ENCODE measurements at places on chromosomes 16 and 17.

GRCh38 chr16:76237471-76237870 lies 39.7 kb upstream of the CNTNAP4 start:
- DNase-seq: no peak
- H3K36me3 ChIP-seq: no peaks in the 10 kb centered on the region
- H3K27ac ChIP-seq: no peak overlapping the region
- H3K27me3 ChIP-seq: no peaks in the 10 kb centered on the region

DNA sequence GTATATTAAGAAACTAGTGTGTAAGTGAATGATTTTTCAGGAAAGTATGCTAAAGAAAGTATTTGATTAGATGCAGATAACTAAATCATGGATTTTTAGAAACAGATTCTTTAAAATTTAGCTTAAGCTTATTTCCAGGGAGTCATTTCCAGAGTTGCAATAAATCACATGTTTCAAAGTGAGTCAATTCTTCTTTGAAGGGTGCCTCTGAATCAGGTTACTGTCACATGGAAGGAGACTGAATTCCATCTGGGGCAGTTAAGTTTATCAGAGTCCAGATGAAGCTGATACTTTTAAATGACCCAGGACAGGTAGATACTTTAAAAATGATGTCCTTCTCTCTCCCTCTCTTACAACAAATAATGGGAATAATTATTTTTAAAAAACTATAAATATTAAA lies 5.0 kb downstream of the MFSD11 start:
- no peak overlapping the region for H3K27ac ChIP-seq
- H3K4me3 ChIP-seq: no peak overlapping the region
- peaks cover 19% of the 10 kb centered on the region for H3K4me1 ChIP-seq

GRCh38 chr16:2044541-2044940 lies 3.1 kb downstream of the NTHL1 start:
- DNase-seq: no peak
- H3K4me3 ChIP-seq: no peak overlapping the region
- H3K27me3 ChIP-seq: no peaks in the 10 kb centered on the region

DNA sequence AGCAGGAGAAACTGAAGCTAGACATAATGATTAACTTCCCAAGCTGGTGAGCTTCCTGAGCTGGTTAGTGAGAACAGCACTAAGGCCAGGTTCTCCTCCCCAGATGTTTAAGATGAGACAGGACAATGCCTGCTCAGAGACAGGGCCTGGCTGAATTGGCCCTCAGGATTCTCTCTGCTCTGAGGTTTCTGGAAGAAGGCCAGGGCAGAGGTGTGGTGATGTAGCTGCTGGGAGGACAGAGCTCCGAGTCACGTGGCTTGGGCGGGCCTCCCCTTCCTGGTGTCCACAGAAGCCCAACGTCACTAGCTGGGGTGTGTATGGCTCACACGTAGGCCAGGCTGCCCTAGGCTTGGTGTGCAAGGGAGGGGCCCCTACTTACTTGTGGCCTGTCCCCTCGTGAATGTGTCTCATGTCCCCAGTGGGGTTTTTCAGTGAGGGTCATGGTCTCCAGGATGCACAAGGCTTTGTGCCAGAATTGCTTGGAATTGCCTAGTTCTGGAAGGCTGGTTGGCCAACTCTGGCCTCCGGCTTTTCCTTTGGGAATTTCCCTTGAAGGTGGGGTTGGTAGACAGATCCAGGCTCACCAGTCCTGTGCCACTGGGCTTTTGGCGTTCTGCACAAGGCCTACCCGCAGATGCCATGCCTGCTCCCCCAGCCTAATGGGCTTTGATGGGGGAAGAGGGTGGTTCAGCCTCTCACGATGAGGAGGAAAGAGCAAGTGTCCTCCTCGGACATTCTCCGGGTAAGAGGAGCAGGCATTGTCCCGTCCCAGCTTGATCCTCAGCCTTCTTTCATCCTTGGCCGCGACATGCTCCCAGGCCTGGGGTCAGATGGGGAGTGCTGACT lies 3.4 kb downstream of the NOD2 start:
- peaks cover 26% of the 10 kb centered on the region for H3K36me3 ChIP-seq
- H3K27me3 ChIP-seq: no peaks in the 10 kb centered on the region
- H3K4me3 ChIP-seq: peak overlapping the region; percentile 43

GRCh38 chr17:7613769-7614424 lies 800 bp downstream of the FXR2 start:
- H3K27me3 ChIP-seq: no peaks in the 10 kb centered on the region
- H3K36me3 ChIP-seq: peaks cover 28% of the 10 kb centered on the region
- H3K4me1 ChIP-seq: peaks cover 25% of the 10 kb centered on the region
- H3K27ac ChIP-seq: peak overlapping the region; percentile 82

DNA sequence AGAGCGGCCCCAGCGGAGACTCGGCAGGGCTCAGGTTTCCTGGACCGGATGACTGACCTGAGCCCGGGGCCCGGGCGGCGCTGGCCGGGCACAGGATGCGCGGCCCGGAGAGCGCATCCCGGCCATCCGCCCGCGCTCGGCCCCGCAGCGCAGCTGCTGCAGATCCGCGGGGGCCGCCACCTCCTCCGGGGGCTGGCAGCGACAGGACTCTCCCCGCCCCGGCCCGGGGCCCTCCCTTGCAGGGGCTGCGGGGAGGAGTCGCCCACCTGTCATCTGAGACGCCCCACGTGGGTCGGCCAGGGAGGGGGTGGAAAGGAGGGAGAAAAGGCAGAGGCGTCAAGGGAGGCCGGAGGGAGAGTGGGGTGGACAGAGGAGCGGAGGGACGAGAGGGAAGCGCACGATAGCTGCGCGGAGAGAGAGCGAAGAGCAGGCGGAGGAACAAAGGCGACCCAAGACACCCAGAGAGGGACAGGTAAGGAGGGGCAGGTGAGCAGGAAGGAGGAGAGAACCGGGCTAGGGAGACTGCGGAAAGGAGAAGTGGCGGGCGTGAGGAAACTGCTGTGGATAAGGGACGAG lies 471 bp upstream of the PRKAR1A start:
- H3K4me3 ChIP-seq: peak overlapping the region; percentile 100
- no peaks in the 10 kb centered on the region for H3K27me3 ChIP-seq
- H3K36me3 ChIP-seq: peaks cover 34% of the 10 kb centered on the region
- H3K27ac ChIP-seq: peak overlapping the region; percentile 100
- peak; percentile 58 for DNase-seq
- peaks cover 61% of the 10 kb centered on the region for H3K4me1 ChIP-seq

DNA sequence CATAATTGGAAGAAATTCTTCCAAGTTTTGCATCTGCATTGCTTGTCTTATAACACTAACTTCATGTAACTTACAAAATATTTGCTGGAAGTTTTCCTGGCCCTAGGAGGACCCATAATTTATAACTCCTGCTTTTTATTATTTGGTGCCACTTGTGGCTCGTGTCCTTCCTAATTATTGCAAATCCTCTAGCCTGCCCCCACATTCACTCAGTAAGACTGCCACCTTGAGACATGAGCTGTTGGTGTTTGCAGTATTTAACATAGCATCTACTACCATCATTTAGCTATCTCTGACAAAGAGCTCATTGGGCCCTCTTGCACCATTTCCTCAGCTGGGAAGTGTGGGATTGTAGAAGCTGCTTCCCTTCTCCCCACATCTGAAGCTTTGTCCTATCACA lies 49.5 kb downstream of the FTO start:
- no peaks in the 10 kb centered on the region for H3K4me1 ChIP-seq
- no peak for DNase-seq
- no peaks in the 10 kb centered on the region for H3K27me3 ChIP-seq
- H3K27ac ChIP-seq: no peak overlapping the region
- H3K4me3 ChIP-seq: no peak overlapping the region

DNA sequence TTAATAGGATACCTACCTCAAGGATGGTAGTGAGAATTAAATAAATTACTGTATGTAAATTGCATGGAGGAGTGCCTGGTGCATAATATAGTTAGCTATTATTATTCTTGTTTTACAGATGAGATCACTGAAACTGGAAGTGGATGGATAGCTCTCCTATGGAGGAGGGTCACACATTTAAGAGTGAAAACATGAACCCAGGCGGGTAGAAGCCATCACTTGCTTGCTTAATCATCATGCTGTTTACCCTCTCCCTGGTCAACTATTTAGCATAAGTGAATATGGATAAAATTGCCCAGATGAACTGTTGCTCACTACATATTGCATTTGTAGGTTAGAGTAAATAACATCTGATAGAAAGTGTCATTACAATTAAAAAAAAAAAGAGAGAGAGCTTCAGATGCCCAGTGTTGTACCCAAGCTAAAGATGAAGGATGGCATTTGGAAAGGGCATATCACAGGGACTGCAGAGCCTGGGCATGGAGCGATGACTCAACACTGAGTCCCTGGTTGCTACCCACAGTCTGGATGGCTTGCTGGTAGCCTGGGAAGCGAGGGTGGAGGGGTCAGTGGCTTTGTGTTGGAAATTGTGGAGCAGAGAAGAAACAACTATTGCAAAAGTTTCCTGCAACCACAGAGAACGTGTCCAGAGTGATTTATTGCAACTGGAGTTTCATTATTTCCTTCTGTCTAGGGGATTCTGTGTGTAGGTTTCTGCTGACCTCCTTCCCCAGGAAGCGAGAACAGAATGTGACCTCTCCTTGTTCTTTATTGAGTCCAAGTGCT lies 414.4 kb downstream of the SHISA9 start:
- H3K27me3 ChIP-seq: no peaks in the 10 kb centered on the region
- H3K4me3 ChIP-seq: no peak overlapping the region
- H3K27ac ChIP-seq: no peak overlapping the region
- no peak for DNase-seq
- H3K4me1 ChIP-seq: no peaks in the 10 kb centered on the region

DNA sequence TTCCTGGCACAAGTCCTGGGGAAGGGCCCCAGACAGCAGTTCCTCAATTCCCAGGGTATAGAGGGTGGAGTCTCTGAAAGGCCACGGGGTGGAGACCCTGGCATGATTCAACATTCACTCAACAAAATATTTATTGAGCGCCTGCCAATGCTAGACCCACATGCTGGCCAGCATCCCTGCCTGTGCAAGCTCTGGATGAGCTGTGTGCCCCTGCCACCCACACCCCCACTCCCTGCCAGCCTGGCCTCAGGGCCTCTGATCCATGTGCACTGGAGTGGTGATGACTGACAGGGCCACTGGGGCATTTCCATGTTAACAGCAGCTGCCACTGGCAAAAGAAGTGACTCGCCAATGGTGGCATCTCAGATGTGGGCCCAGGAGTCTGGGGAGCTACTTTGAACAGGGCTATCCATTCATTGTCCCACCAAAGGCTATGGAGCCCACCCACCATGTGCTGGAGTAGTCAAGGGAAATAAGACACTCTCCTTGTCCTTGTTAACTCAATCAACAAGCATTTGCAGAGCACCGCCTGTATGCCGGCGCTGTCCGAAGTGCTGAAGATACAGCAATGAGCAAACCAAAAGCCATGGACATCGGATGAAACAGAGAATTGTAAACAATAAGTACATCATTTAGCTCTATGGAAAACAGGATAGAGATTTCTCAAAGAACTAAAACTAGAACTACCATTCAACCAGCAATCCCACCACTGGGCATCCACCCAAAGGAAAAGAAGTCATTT lies 3.0 kb upstream of the PRSS22 start:
- no peak overlapping the region for H3K4me3 ChIP-seq
- no peak overlapping the region for H3K27ac ChIP-seq
- H3K36me3 ChIP-seq: no peaks in the 10 kb centered on the region
- no peak for DNase-seq

GRCh38 chr17:35683591-35683990 lies 47.8 kb upstream of the RASL10B start:
- H3K36me3 ChIP-seq: peaks cover 68% of the 10 kb centered on the region
- no peaks in the 10 kb centered on the region for H3K27me3 ChIP-seq
- H3K4me1 ChIP-seq: peaks cover 10% of the 10 kb centered on the region
- H3K4me3 ChIP-seq: no peak overlapping the region
- no peak for DNase-seq

- H3K4me1 ChIP-seq: peaks cover 28% of the 10 kb centered on the region
- no peaks in the 10 kb centered on the region for H3K27me3 ChIP-seq
- DNase-seq: no peak
- no peak overlapping the region for H3K27ac ChIP-seq
Observed at GRCh38 chr16:84764970-84765369, 54.8 kb upstream of the CRISPLD2 start.

DNA sequence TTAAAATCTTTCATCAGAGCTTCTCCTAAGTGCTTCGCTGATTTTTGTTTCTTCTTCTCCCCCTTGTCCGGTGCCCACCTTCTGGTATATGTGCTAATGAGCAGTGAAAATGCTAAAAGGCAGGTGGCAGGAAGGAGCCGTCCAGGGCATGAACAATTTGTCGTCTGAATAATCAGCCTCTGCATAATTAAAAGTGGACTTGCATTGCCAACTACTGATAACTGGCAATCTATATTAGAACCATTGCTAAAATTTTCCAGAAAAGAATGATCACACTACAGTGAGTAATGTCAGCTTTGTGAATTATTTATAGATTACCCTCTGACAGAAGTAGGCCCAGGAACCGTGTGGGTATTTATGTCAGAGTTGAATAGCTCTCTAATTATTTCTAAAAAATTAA lies 28.1 kb downstream of the SERPINF1 start:
- peaks cover 37% of the 10 kb centered on the region for H3K36me3 ChIP-seq
- no peak for DNase-seq
- H3K27ac ChIP-seq: no peak overlapping the region
- no peaks in the 10 kb centered on the region for H3K4me1 ChIP-seq
- no peaks in the 10 kb centered on the region for H3K27me3 ChIP-seq

DNA sequence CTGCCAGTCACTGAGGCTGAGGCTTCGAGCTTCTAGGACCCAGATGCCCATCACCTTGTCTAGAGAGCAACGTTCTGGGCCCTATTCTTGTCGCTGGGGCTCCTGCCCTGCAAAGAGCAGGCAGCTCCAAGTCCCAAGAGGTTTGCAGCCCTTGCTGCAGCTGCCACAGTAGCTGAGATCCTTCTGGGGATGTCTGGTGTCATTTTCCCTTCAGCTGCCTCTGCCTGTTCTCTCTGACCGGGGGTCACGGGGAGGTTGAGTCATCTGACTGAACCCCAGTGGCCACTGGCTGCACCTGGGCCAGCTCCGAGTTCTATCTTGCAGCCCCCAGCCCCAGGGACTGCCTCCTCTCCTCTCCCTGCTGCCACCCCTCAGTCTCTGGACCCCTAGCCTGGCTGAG lies 4.9 kb downstream of the WSCD1 start:
- DNase-seq: no peak
- H3K36me3 ChIP-seq: no peaks in the 10 kb centered on the region
- no peak overlapping the region for H3K4me3 ChIP-seq
- H3K27ac ChIP-seq: no peak overlapping the region
- no peaks in the 10 kb centered on the region for H3K4me1 ChIP-seq

DNA sequence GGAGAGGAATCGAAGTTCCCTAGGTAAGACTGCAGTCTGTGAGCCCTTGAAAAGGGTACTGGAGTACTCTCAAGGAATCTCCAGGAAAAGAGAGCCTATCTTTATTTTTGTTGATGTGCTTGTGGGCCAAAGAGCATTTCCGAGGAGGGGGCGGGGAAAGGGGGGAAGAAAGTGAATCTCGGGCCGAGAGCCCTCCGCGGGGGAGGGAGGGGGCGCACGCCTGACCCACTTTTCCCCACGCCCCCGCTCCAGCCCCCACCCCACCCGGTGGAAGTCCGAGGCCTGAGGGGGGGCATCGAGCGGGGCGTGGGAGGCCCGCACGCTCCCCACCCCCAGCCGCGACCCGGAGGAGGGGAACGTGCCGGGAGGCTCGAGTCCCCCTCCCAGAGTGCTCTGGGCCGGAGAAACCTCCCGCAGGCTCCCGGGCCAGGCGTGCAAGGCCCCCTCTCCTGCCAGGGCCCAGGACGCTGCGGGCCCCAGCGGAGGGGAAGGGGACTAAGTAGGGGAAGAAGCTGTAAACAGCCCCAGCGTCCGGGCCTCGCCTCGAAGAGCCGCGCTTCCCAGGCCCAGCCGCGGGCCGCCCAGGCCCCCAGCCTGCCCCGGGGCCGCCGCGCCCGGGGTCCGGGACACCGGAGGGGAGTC lies 444 bp downstream of the HELZ start:
- peaks cover 3% of the 10 kb centered on the region for H3K27me3 ChIP-seq
- peak overlapping the region; percentile 75 for H3K27ac ChIP-seq
- DNase-seq: no peak
- H3K36me3 ChIP-seq: peaks cover 44% of the 10 kb centered on the region
- peak overlapping the region; percentile 86 for H3K4me3 ChIP-seq
- H3K4me1 ChIP-seq: peaks cover 47% of the 10 kb centered on the region

All from activated T-helper 2 cell treated with anti-CD3 and anti-CD28 coated beads, Interferon-gamma antibody, Interleukin-2, Interleukin-4, amounts not matched to agents 10 μg/mL and 5 μg/mL and 100 μg/mL, durations not matched to agents 14 hours and 24 hours and 36 hours (primary cell).